ENCODE measurements at places on chromosomes 2 and 18.
A peak's percentile ranks its signal among the peaks of the same experiment; 100 is the strongest.

- DNase-seq: no peak
Observed at GRCh38 chr18:37669991-37670534, 104.5 kb upstream of the CELF4 start.

DNA sequence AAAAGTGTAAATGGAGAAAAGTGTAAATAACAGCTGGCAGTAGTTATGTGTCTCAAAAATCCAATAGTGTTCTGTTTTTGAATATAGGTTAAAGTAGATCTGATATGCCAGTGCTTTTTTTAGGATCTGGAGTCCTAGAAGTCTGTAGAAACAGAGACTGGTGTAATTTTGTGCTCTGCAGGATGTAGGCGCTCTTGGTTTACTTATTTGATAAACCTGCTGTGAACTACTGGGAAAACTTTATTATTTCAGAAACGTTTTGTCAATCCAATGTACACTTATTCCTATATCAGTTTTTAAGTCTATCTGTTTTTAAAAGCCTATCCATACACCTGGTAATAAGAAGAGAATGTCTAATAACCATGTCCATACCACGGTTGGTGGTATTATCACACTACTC, 530.8 kb upstream of the ZNF804A start:
- DNase-seq: no peak

GRCh38 chr2:164846276-164846675, 4.7 kb upstream of the COBLL1 start:
- no peak for DNase-seq

GRCh38 chr2:223727562-223727961, 109.8 kb downstream of the AP1S3 start:
- peak; percentile 78 for DNase-seq

GRCh38 chr18:26771524-26771923, 94.0 kb downstream of the AQP4 start:
- DNase-seq: peak; percentile 33

DNA sequence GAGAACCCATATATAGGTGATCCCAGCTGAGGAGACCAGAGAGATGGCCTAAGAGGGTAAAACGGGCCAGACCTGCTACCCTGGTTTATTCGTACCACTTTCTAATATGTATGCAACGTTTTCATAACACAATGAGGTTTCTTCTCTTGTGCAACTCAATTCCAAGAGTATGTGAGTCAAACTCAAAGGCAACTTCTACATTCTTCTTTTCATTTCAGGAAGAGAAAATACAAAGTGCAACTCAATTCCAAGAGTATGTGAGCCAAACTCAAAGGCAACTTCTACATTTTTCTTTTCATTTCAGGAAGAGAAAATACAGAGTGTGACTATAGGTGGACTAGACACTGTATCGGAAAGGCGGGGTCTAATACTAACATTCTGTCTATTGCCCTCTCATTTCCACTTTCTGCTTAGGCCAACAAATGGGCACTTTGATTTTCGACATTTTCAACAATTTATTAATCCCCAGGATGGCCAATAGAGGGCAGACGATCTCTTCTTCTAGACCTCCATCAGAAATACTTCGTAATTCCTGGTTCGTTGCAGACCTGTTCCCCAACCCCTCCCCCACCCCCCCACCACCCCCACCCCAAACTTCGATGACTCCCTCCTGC, 3.7 kb upstream of the CRIM1 start:
- peak; percentile 50 for DNase-seq

GRCh38 chr2:149258531-149258930, 71.9 kb upstream of the LYPD6 start:
- DNase-seq: no peak

GRCh38 chr2:79686884-79687283, 174.0 kb downstream of the CTNNA2 start:
- no peak for DNase-seq

GRCh38 chr2:134289225-134289624, 35.4 kb downstream of the MGAT5 start:
- no peak for DNase-seq

DNA sequence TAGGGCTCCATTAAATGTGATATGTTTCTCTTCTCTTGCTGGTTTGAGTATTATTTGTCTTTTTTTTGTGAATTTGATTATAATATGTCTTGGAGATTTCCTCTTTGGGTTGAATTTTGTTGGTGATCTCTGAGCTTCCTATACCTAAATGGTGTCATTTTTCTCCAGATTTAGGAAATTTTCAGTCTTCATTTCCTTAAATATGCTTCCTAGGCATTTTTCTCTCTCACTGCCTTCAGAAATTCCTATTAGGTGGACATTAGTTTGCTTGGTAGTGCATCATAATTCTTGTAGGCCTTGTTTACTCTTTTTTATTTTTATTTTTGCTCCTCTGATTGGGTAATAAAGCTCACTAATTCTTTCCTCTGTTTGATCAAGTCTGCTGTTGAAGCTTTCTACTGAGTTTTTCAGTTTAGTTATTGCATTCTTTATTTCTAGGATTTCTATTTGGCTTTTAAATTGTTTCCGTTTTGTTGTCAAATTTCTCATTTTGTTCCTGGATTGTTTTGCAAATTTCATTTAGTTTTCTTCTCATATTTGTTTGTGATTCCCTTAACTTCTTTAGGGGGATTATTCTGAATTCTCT, 36.6 kb upstream of the CRACDL start:
- DNase-seq: no peak

- no peak for DNase-seq
Observed at GRCh38 chr18:35827903-35828275, 144.6 kb upstream of the RMP24 start.

- no peak for DNase-seq
Observed at GRCh38 chr2:102256276-102256675, 55.1 kb upstream of the IL1RL1 start.

- peak; percentile 63 for DNase-seq
Observed at GRCh38 chr18:79625195-79625923, 54.2 kb upstream of the CTDP1 start.

DNA sequence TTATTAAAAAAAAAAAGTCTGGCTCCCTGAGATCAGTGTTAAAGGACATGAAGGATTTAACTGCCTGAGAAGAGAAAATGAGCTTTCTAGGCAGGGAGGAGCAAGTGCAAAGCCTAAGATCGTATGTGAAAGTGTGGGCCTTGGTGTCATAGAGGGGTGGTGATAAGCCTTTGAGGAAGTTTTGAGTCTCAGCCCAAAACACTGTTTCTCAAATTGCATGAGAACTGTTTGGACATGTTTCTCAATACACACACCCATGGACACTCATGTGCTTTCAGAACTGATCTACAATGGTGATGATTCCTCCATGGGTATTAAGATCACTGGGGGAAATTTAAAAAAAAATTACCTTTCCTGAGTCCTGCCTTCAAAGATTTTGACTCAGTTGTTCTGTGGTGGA, 336.7 kb upstream of the RND3 start:
- DNase-seq: no peak

GRCh38 chr2:234322766-234323465, 174.0 kb downstream of the ARL4C start:
- DNase-seq: no peak

- DNase-seq: no peak
Observed at GRCh38 chr2:102141970-102142828, at the start of gene IL1R1. IL1R1 (plus strand) TSS chr2:102142746; CDS start chr2:102157725, 14,979 bp downstream.

DNA sequence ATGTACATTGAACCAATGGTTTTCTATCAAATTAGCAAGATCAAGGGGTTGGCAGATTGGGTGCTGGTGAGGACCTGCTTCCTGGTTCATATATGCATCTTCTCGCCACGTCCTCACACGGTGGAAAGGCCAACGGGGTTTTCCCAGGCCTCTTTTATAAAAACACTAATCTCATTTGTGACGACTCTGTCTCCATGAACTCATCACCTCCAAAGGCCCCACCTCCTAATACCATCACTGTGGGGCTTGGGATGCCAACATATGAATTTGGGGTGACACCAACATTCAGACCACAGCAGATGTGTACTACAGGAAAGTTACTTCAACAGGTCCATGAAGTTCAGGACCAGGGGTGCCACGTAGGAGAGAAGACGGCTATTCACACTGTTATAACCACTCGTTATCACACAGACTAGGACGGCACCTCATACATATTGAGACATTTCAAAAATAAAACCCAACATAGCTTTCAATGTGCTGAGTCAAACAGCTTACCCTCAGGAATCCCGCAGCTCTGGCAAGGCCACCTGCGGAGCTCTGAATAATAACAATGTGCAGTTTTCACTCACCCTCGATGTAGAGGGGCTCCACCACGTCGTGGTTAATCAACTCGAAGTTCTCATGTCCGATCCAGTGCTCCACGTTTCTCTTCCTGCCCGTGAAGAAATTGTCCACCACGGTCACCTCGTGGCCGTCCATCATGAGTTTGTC, 49.3 kb downstream of the UXS1 start:
- peak; percentile 48 for DNase-seq

GRCh38 chr2:195559431-195559914, 97.6 kb upstream of the SLC39A10 start:
- DNase-seq: peak; percentile 98

DNA sequence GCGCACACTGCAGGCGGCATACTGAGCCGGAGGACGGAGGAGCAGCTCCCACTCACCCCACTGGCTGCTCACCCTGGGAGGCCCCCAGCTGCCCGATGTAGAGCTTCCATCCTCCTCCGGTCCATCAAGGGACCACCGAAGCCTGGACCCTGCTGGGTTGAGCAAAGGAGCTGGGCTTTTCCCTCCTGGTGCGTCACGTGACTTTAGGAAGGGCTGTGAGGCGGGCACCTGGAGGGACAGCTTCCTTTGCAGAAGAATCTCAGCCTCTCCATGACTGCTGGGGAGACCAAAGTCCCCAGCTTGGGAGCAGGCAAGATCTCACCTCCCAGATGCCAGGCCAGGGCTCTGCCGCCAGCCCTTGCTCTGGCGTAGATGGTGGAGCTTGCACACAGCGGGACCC, 102.7 kb downstream of the TWIST2 start:
- DNase-seq: no peak

GRCh38 chr2:160940699-160941098, 219.5 kb upstream of the TANK start:
- peak; percentile 63 for DNase-seq

- peak; percentile 63 for DNase-seq
Observed at GRCh38 chr18:55096263-55096951, 137.1 kb upstream of the CCDC68 start.

- DNase-seq: peak; percentile 7
Observed at GRCh38 chr2:55840460-55840859, 83.1 kb downstream of the EFEMP1 start.

DNA sequence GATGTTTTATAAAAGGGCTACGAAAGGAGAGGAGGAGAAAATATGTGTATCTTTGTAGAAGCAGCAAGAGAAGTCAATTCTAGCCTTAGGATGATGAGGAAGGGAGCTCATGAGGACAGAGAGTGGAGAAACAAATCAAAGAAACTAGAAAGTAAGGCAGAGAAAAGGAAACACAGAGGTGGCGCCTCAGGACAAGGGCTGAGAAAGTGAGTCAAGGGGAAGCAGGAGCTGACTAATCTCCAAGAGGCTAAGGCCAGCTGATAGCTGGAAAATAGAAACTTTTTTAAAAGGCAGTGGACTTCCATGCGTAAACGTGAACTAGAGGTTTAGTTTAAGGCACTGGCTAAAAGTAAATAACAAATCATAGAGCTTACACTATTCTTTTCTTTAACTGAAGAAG, 173.3 kb downstream of the ANKRD44 start:
- no peak for DNase-seq

Measured in GM12865 (cell line).